ENCODE measurements at places on chromosomes 4 and X. TPM values are rescaled to one million over a fixed set of nuclear protein-coding genes. Genes with fewer than 3 reads are reported as not detected.

The LIMCH1 gene
- polyA plus RNA-seq, result 2.4 TPM

The LINC00632 gene
- 2.2 TPM for polyA plus RNA-seq

GRCh38 chr4:91830681-91831395 lies 472.9 kb upstream of the GRID2 start:
- DNase-seq, result no peak

- no peak for DNase-seq
Observed at GRCh38 chrX:102599951-102600579, 750 bp downstream of the ARMCX5 start.

The FGD1 gene
- polyA plus RNA-seq, result 8.8 TPM

DNA sequence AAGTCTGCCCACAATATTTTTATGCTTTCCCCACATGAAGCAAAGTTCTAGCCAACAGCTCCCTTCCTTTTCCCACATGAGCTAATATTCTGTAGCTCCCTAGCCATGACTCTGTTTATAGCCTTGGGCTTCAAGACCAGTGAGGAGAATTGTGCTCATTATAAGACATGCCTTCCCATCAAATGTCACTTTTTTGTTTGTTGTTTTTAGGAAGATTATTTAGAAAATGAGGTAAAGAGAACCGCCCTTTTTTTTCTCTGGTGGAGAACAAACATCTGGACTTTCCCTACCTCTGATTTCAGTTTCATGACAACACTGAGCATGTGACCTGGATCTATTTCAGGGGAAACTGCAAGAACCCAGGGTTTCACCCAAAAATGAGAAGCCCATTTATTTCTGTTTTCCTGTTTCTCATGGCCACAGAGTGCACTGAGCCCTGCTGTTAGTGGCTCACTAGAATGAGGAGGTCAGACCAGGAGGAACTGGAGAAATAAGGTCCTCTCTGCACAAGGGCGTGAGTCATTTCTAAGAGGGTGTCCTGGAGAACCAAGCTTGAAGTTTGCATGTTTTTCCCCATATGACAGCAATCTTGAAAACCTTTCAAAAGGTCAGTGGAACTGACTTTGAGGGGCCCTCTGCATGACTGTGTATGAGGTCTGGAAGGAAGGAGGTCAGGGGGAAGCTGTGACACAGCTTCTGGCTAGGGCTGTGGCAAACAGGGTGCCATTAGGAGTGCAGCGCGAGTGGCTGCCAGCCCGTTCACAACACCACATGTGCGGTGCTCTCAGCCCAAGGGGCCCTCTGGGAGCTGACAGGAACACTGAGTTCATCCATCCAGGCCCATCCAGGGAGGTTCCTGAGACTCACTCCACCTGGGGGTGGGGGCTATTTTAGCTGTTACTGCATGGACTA lies 55.2 kb downstream of the CHST7 start:
- no peak for DNase-seq

The TMEM128 gene
- polyA plus RNA-seq, result 23.4 TPM

The PRDM8 gene
- 3.1 TPM for polyA plus RNA-seq

The RBMXL3 gene
- polyA plus RNA-seq, result not detected

DNA sequence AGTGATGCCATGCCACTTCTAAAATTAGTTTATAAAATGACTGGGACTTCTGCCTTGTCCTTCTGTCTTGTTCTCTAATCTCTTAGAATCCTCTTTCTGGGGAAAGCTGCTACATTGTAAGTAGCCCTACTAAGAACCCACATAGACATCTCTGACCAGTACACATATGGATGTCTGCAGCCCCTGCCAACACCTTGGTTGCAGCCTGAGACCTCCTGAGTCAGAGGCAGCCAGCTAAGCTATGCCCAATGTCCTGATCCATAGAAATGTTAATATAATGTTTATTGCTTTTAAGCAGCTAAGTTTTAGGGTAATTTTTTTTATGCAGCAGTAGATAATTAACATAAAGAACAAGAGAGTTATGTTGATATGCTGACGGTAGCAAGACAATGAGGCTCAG lies 1029.5 kb upstream of the INTU start:
- DNase-seq, result no peak

GRCh38 chrX:31550158-31550557 lies 478.3 kb upstream of the FTHL17 start:
- DNase-seq, result no peak

DNA sequence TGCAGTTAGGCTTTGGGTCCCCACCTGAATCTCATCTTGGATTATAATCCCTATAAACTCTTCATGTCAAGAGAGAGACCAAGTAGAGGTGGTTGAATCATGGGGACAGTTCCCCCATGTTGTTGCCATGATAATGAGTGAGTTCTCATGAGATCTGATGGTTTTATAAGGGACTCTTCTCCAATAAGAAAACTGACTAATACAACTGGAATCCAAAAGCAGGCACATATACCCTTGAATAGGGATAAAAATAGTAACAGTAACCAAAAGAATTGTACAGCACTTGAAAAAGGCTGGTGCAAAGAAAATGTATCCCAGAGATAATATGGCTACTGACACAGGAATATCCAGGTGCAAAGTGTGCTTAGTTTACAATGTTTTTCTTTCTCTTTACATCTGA lies 351.5 kb upstream of the MAD2L1 start:
- no peak for DNase-seq

DNA sequence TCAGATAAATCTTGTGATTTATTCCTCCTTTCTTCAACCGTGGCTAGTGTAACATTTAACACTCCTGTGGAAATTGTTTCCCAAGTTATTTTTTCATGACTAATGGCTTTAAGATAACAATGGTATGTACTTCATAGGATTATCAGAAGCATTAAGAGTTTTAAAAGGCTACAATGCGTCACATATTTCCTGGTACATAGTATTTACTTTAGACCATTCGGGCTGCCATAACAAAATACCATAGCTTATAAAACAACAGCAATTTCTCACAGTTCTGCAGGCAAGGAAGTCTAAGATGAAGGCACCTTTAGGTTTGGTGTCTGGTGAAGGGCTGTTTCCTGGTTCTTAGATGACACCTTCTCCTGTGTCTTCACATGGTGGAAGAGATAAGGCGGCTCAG lies 158.6 kb downstream of the PAPSS1 start:
- DNase-seq, result no peak

The XPNPEP2 gene
- not detected for polyA plus RNA-seq

The SMIM10 gene
- 0.04 TPM for polyA plus RNA-seq

The TRIM60 gene
- not detected for polyA plus RNA-seq

- no peak for DNase-seq
Observed at GRCh38 chr4:155208258-155209054, at the start of gene NPY2R. NPY2R (plus strand) TSS chr4:155208636; CDS start chr4:155213940, 5,304 bp downstream.

GRCh38 chr4:147709999-147710398 lies 21.9 kb upstream of the ARHGAP10 start:
- DNase-seq, result no peak

GRCh38 chrX:146456058-146456457 lies 353.5 kb upstream of the CXorf51B start:
- no peak for DNase-seq

DNA sequence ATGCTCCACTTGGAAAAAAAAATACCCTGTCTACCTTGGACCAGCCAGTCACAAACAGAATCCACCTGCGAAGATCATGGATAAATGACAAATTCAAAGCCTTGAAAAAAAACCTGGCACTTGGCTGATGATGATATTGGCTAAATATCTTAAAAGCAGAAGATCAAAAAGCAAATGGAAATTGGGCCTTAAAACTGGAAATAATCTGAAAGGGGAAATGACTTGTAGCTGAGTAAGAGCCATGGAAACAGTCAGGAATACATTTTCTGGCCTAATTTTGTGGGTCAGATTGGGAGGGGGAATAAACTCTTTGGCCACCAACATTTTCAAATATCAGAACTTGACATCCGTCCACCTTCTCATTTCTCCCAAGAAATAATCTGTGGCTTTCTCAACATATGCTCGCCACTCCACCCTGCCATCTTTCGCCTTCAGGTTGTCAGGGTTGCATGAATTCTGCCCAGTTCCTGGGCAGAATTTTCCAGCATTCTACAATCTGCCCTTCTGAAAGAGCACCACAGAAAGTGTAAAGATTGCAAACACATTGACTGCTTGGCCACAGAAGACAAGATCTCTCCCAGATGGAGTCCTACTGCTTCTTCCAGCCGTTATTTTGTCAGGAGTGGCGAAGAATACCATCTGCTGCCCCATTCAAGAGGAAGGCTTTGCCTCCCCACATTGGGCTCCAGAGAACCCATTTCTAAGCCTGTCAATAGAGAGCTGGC lies 1.7 kb upstream of the NDP start:
- DNase-seq, result no peak

- DNase-seq, result no peak
Observed at GRCh38 chr4:52038103-52038912, at the start of gene SGCB. SGCB (minus strand) TSS chr4:52038299; CDS start chr4:52038259, 40 bp downstream.

- DNase-seq, result no peak
Observed at GRCh38 chr4:137896221-137896737, 345.9 kb downstream of the SLC7A11 start.

The CENPVL1 gene
- polyA plus RNA-seq, result not detected

The CENPVL3 gene
- polyA plus RNA-seq, result not detected

The FAM149A gene
- 0.66 TPM for polyA plus RNA-seq

DNA sequence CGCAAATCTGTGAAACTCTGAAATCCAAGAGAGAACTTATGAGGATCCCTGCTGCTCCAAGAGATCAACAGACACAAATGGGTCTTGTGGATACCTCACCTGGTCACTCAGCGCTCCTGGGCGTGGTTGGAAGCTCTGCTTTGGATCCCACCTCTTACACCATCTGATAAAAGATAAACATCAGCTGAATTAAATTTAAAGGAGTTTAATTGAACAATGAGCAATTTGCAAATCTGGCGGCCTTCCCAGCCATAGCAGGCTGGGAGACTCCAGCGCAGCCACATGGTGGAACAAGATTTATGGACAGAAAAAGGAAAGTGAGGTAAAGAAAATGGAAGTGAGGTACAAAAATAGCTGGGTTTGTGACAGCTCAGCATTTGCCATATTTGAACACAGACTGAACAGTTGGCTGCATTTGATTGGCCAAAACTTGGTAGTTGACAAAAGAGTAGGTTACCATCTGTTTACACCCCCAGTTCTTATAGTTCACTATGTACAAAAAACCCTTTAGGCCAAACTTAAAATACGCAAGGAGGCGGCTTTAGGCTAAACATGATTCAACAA lies 437.3 kb upstream of the NDST3 start:
- DNase-seq, result no peak

GRCh38 chrX:48468693-48469691 lies 1.1 kb downstream of the SLC38A5 start:
- DNase-seq, result no peak

- no peak for DNase-seq
Observed at GRCh38 chrX:12700745-12701144, 90.5 kb upstream of the PRPS2 start.

- no peak for DNase-seq
Observed at GRCh38 chr4:3873408-3874027, 107.3 kb downstream of the ADRA2C start.

The PLXNA3 gene
- polyA plus RNA-seq, result 7.6 TPM

- no peak for DNase-seq
Observed at GRCh38 chr4:144336633-144337032, 196.1 kb upstream of the GYPA start.

DNA sequence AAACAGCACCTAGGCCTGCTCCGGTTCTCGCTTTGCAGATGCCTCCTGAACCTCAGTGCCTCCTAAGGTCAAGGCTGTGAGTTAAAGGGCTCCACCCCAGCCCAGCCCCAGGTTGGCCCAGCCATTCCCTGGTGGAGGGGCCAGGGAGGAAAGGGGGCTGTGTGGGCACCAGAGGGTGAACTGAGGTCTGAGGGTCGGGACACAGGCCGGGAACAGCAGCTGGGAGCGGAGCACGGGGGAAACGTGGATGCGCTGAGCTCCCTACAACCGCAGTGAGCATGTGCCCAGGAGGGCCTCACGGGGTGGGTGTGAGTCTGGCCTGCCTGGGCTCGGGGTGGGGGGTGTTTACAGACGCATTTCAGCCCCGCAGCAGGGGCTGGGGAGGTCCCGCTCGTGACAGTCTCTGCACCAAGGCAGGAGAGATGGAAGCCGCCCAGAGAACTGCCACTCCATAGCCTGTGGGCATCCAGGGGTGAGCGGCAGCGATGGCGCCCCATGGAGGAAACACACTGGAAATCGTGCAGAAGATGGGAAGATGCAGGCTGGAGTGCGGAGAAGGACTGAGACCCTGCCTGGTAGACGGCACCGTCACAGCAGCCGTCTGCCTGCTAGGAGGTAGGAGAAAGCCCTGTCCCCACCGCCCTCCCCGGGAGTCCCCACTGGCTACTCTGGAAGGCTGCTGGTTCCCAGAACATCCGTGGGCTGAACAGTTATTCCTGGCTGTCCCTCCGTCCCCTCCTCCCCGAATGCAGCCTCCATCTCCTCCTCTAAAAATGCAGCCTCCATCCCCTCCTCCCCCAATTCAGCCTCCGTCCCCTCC lies 9.9 kb upstream of the SLC25A6 start:
- DNase-seq, result no peak

- no peak for DNase-seq
Observed at GRCh38 chr4:8516996-8517550, 63.1 kb upstream of the GPR78 start.

The MAGIX gene
- 0.59 TPM for polyA plus RNA-seq

GRCh38 chrX:100512471-100512870 lies 72.3 kb upstream of the TNMD start:
- DNase-seq, result no peak

GRCh38 chr4:51958199-51958968 lies 61.8 kb downstream of the LRRC66 start:
- DNase-seq, result no peak

DNA sequence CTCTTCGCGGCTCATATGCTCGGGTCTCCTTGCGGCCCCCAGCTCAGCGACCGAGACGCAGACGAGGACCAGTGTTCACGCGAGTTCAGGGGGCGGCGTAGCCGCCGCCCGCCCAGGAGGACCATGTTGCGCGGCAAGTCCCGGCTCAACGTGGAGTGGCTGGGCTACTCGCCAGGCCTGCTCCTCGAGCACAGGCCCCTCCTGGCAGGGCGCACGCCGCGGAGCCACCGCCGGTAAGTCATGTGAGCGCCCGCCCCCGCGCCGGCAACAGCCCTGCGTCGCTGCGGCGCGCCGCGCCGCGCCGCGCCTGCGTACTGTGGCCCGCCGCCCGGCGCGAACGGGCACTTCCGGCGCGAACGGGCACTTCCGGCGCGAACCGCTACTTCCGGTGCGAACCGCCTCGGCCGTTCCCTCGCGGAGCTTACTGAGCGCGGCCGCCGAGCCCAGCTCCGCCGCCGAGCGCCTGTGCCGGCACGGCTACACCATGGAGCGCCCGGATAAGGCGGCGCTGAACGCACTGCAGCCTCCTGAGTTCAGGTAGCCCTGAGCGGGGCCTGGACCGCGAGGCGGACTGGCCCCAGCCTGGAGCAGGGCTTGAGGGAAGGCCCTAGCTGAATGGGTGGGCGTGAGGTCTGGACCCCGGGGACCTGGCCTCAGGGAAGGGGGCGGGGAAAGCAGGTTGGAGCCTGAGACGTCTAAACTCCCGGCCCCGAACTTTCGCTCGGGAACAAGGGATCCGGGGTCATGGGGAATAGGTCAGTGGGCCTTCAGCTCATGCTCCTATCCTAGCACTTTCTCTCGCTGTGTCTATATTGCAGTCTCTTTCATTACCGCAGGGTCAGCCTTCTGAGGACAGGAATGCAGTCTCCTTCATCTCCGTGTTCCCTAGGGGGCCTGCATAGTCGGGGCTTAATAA lies at the start of gene VMA21:
TSS of gene VMA21 (plus strand) at position 382 of the 916 bp plus-strand sequence. CDS start at position 485, 103 bp downstream.
- DNase-seq, result no peak

Data from keratinocyte (primary cell).